ENCODE measurements at places on chromosomes 3 and 15.

DNA sequence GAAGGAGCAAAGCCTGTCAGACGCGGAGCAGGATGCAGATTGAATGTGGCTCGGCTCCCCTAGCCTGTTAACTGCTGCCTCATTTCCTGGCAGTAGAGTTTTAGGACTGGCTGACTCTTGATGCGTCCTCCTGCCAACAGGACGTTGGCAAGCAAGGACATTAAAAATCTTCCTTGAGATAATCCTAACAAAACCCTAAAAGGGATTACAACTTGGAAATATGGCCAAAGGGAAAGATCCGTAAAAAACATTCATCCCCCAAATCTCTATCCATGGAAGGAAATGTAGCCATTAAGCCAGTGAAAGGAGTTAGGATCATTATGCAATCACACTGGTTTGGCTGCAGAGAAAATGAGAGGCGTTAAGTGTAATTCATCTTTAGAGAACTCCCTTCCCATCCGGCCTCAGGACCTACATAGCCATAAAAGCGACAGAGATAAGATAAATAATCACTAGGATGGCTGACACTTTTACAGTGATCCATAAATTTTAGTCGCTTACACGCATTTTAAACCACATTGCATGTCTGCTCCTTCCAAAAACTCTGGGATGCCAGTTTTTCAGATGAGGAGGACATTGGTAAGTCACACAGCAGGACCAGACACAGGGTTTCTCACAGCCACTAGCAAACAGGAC, 44.5 kb upstream of the C3orf80 start:
- DNase-seq = no peak

GRCh38 chr3:42999632-43000031, 20.5 kb downstream of the GASK1A start:
- no peak for DNase-seq

- no peak for DNase-seq
Observed at GRCh38 chr3:133887803-133888703, 7.6 kb downstream of the RAB6B start.

DNA sequence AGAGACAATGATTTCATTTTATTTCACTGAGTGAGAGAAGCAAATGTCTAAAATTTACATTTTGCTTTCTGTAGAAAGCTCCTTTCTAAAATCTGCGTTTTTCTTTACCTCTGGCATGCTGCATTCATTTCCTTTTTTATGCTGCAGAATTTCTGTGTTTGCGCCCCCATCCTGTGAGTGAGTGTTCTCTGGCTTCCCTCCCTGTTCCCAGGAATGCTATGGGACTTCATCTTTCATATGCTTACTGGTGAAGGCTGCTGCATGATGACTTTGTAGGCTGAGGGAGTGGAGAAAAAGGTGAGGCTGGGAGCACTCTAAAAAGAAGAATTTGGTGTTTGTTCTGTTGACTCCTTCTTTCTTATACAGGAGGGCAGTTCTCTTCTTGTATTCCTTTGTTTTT, 7.7 kb upstream of the TMC3 start:
- DNase-seq = no peak

DNA sequence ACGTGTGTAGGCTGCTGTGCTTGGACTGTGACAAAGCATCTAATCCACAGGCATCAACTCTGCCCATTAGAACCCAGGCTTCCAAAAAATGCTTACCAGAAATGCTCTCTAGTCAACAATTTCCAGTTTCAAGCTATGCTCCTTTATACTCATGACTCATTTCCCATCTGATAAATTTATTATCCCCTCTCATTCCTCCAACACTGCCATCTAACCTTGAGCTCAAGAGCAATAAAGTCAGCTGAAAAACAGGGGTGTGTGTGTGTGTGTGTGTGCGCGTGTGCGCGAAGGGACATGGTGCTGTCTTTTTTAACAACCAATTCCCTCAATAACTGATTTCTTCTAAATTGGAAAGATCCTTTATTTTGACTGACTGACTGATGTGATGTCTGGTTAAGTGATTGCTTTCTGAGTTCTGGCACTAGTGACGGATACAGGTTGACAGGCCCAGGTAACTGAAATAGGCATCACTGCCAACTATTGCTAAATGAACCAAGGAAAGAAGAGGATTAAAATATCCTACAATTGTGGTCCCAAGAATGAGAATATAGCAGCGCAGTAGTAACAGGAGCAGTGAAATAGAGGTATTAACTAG, 405.5 kb downstream of the ZNF385D start:
- DNase-seq = no peak

- DNase-seq = no peak
Observed at GRCh38 chr3:59526999-59527398, 477.2 kb upstream of the CFAP20DC start.

DNA sequence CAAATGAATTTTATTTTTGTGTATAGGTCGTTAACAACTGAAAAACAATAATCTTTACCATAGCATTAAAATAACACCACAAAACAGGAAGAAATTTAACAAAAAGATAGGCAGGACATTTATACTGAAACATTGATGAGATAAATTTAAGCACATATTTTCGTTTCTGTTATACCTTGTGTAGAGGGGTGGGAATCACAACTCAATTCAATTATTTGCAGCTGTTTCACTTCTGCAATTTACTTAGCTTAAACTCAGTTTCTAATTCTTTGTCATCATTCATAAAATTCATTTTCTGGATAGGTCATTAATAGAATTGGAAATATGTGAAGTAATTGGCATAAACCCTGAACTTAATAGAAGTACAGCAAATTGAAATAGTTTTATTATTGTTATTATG, 42.3 kb downstream of the TP63 start:
- DNase-seq = no peak

- peak; percentile 80 for DNase-seq
Observed at GRCh38 chr3:71226565-71227269, 356.8 kb downstream of the FOXP1 start.

GRCh38 chr15:67066041-67066958, 898 bp downstream of the SMAD3 start:
- peak; percentile 31 for DNase-seq

- no peak for DNase-seq
Observed at GRCh38 chr15:60272623-60273022, 125.2 kb downstream of the ANXA2 start.

GRCh38 chr3:56810577-56811545, 9.1 kb upstream of the ARHGEF3 start:
- no peak for DNase-seq

- no peak for DNase-seq
Observed at GRCh38 chr15:67857220-67857619, 17.4 kb upstream of the RNU6-1 start.

DNA sequence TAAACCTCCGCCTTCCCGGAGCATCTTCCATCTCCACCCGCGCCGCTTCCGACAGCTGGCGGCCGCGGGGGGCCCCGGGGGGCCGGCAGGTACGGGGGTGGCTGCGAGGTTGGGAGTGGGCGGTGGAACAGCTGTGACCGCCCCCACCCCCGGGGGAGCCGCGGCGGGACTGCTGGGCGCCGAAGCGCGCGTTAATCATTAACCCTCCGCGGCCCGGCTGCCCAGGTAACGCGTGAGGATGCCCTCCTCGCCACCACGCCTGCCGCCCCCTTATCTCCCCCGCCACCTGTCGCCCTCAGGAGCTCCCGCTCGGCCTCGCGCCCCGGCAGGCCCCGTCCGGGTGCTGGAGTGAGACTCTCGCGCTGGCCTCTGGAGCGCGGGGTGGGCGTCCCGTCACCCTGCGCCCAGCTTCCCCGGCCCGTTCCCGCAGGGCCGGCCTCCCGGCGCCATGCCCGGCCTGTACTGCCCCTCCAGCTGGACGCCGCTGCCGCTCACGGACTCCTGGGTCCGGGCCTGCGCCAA, 757 bp downstream of the VWA5B2 start:
- no peak for DNase-seq

DNA sequence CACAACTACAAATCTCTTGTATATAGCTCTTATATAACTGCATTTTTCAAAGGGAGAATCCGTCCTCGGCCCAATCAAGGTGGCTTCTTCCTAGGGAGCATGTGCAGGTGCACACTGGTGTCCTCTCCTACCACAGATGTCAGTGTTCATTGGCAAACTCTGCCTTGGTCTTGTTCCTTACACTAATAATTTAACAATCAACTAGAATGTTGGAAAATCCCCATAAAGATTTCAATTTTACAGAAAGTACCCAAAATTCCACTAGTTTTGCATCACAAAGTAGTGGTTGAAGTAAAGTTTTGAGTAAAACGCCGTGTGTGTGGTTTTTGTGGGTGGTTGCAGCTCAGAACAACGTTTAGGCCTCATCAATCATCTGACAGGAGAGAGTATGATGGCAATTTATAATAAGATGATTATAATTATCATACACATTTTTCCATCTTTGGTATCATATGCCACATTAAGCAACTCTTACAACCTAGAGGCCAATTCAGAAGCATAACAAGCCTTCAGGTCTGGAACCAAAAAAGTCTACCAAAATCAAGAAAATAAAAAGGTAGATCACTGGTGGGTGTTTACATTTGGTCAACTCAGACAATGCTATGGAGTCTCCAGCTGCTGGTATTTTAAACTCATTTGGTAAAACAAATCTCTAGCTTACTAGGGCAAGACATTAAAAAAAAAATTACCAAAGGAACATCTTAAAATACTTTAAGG, 128.9 kb upstream of the BHLHE40 start:
- peak; percentile 62 for DNase-seq

- DNase-seq = no peak
Observed at GRCh38 chr15:85030301-85030929, 48.8 kb downstream of the PDE8A start.

DNA sequence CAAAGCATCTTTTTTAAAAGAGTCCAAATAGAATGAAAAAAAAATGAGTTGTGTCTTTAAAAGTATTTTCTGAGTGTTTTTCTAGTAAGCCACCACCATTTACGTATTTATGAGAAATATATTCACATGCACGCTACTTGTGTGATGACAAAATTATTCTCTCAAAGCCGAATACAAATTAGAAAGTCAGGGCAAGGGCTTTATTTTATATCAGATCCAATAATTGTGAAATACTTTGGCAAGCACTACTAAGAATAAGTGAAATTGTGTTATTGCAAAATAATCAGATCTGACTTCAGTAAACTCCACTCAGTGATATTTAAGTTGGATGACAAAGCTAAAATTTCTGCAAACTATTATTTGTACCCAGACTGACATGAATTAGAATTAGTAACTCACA, 589.3 kb upstream of the KCNMB2 start:
- no peak for DNase-seq

DNA sequence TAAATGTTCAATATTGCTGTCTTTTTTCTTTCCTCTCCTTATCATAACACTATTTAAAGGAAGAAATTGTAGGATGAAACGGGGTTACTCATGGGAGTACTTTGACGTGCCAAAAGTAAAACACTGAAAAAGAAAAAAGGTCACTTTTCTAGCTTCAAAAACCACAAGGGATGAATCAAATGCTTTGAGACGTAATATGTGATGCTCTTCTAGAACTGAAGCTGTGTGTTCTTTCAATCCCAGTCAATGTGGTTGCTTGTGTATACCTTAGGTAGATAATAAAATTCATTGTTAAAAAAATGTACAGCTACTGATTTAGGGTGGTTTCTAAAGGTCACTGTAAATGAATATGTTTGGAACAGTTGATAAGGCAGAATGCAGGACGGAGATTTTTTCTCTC, 538.8 kb upstream of the ZNF717 start:
- no peak for DNase-seq

GRCh38 chr15:70833861-70834765, 19.8 kb downstream of the LARP6 start:
- no peak for DNase-seq

DNA sequence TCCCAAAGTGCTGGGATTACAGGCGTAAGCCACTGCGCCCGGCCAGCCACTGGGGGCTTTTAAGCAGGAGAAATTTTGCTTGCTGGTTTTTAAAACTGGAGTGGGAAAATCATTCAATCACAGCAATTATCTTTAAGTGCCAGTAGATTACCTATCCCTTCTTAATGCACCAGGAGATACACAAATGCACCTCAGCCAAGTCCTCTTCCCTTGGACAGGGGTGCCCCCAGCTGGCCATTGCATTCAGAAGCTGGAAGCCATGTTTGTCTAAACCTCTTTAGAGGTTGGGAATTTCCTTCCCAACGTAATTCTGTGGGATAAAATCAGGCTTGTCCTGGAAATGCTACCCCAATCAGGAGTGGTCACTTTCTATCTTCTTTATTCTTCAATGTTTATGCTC, 26.6 kb downstream of the MIX23 start:
- peak; percentile 24 for DNase-seq

DNA sequence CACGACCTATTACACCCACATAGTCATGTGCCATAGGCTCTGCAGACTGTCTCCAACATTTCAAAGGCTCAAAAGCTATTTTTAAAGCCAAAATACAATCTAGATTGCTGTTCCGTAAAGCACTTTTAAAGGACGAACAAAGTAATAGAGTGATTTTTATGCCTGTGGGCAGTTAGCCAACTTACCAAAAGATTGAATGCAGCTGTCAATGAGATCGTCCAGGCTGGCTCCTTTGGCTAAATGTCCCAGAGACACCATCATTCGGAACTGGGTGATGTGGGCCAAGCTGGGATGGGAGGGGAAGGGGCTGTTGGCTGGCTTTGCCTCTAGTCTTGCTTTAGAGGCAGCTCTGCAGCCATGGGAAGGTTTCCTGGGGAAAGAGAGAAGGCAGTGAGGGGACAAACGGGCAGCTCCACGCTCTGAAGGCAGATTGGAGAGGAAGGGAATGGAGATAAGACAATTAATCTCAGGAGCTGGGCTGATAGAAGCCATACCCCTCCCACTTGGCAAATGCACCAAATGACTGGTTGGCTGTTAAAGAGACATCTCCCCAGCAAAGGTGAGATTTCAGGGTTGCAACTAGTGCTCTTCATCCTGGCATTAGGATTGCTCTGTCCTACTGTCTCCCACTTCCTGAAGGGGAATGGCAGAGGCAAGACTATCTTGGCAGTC, 4.8 kb downstream of the RASGRP1 start:
- DNase-seq = no peak

DNA sequence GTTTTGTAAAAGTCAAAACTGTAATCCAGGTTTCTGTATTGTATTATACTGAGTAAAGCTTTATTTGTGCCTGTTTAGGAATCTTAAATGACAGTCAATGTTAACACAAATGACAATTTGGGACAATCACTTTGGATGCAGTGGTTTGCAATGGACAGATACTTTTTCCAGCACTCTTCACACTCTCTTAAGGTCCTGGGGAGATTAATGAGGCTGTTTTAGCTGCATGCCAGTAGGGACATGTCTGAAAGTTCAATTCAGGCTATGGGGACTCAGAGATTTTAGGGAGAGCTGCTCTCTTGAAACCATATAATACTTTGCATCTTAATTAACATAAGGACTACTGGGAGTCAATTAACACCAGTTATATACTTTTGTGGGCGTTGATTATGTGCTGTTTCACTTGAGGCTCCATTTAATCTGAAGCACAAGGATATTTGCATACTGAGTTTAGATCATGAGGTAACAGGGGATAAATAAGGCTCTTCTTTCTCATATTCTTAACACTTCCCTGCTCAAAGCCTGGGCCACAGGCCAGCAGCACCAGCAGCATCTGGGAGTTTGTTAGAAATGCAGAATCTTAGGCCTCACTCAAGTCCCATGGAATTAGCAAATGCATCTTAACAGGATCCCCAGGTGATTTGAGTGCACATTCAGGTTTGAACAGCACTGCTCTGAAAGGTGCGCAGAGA, 972.8 kb downstream of the PLOD2 start:
- DNase-seq = no peak

Measured in CD4-positive, alpha-beta T cell treated with Interleukin-17A for 1 hour (primary cell).